ENCODE measurements at places on chromosomes 13 and 19. TPM values are rescaled to one million over a fixed set of nuclear protein-coding genes. Genes with fewer than 3 reads are reported as not detected.

The MYO16 gene
- total RNA-seq: 0.05 TPM

The BORCS8 gene
- 8.7 TPM for total RNA-seq

The POSTN gene
- total RNA-seq: not detected

The ZNF606 gene
- total RNA-seq: 2.2 TPM

The OR10H1 gene
- total RNA-seq: not detected

Measured in A549 treated with RU486 at 1 μM for 4 hours (cell line).